Ovary (tissue), 10 donors: ENCODE measurements at places on chromosomes 5 and 9. TPM values are rescaled to one million over a fixed set of nuclear protein-coding genes. Genes with fewer than 3 reads are reported as not detected.

DNA sequence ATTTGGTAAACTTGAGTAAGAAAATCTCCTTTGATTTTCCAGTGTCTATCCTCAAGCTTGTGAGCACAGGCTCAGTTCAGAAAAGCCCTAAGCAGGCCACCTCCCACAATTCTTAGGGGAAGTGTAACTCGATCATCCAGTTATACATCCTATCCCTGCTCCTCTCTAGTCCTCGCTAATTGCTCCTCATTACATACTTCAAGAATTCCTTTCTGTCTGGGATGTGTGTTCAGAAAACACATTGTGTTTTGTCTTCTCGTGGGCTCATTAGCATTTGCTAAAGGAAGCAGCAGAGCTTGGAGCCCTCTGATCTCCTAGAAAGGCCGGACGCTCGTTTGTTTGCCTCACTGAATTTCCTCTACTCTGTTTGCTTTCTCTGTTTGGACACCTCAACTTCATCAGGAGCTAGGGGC is 268.2 kb upstream of the RFX3 start:
- no peak for DNase-seq

GRCh38 chr9:114244570-114244969 is 78.3 kb upstream of the ORM1 start:
- no peak for DNase-seq

- no peak for DNase-seq
These were observed 89.3 kb downstream of the COL5A1 start for GRCh38 chr9:134730761-134731496.

- no peak for DNase-seq
These were observed 524 bp downstream of the CCNB1 start for GRCh38 chr5:69167493-69167855.

- no peak for DNase-seq
These were observed 238.1 kb downstream of the FBXL7 start for GRCh38 chr5:15737871-15738664.

Gene CEL
- total RNA-seq: 2.9 TPM

Gene RMI1
- 8.0 TPM for total RNA-seq

Gene GLRA1
- total RNA-seq: not detected

Gene C5orf34
- total RNA-seq: 0.48 TPM
